Suprapubic skin (tissue), 4 donors: ENCODE measurements at places on chromosomes 11 and 22.
A peak's percentile ranks its signal among the peaks of the same experiment; 100 is the strongest.

DNA sequence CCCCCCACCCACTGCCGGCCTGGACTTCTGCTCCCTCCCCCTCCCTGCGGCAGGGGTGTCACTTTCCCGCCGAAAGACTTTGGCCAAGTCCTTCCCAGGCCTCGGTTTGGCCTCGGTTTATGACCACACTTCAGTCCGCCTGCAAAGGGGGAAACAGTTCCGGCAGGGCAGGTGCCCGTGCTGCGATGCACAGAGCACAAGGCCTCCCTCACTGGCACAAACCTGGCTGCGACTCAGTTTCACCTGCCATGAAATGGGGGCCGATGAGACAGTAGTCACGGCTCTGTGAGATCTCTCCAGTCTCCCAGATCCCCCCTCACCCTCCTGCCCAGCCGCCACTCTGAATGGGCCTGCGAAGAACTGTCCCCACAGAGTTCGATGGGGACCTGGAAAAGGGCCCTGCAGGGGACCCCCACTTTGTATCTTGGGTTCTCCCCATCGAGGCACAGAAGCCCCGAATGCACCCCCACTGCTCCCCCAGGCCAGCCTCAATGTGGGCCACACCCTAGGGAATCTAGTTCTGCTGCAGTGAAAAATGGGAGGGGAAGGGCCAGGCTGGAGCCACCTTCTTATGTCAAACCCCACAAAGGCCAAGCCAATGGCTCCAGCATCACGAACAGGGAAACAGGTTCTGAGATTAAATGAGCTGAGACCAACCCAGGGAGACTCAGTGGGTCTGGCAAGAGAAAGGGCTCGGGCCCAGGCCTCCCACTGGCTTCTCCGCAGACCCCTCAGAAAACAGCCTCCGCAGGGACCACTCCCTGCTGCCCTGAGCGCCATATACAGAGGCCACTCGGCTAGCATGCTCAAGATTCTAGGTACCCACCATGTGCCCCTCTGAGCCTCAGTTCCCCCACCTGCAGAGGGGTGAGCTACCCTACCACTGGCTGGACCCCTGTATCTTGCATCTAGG is 29.0 kb downstream of the ARVCF start:
- DNase-seq = no peak

DNA sequence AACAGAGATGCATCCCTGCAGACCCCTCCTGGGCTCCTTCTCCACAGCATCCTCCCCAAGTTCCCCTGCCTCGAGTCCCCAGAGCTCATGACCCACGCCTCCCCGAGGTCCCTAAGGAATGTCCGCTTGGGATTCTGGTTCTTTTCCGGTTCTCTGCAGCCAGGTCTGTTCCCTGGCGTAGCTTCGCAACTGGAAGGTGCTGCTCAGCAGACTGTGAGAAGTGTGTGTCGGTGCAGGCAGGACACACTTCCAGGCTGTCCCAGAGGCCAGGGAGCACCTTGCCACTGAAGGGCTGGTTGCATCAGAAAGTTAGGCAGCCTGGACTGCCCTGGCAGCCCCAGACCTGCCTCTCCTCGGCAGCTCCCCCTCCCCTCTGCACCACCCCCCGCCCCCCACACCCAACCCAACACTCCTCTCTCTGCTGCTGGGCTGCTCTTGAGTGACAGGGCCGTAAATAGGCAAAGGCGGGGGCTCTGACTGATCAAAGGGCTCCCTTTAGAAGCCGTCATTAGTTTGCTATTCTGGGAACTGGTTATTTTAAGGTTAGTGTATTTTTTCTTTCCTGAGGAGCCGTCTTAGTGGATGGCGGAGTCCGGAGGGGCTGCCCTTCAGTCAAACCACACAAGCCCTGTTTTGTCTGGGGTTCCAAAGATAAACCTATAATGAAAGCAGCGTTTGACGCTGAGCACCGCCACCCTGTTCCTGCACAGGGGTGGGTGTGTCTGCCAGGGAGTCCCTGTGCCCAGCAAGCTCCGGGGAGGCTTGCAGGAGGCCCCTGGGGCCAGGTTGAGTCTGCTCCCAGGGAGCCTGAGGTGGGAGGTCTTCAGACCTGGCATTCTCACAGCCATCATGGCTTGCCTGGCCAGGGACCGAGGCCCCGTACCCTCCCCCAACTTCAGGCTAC is 88.6 kb upstream of the KCNQ1OT1 start:
- DNase-seq = peak; percentile 62

DNA sequence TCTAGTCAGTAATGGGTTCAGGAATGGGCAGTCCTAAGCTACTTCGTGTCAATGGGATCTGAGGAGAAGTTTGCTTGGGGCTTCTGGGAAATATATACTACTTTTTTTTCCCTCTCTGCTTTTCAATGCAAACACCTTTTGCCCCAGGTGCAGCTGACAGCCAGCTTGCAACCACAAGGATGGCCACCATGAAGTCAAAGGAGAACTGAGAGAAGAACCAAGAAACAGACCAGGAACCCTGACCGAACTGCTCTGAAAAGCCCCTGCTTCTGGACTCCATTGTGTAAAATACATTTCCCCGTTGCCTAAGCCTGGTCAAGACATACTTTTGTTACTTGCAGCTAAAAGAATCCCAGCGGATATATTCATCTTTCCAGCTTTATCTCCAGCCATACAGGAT is 20.1 kb upstream of the CD44 start:
- no peak for DNase-seq

DNA sequence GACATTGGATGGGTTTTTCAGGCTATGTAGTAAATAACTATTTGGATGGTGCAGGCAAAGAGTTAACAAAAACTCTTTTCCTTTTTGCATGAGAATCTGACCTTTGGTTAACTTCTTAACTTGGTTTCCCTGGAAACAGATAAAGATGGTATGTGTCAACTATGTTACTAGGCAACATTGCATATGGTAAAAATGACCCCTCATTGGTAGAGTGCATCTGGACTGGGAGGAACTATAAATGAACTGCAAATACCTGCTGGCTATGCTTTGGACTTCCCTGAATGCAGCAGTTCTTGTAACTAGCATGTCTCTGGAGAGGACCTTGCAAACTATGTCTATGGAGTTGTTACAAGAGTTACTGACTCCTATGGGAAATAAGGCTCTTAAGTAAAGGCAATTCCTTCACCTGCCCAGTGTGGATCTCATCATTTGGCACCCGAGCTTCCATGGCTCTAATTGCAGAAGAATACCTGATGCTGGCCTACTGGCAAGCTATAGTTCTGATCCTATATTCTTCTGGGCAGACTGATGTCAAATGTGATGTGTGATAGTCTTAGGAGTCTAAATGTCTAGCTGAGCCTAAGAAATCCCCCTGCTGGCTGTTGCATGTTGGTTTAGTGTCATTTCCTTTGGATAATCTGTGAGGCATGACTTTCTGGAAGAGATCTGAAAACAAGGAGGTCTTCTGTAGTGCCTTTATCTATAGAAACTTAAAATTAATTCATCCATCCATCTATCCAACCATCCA is 126.7 kb upstream of the MTMR2 start:
- DNase-seq = no peak

DNA sequence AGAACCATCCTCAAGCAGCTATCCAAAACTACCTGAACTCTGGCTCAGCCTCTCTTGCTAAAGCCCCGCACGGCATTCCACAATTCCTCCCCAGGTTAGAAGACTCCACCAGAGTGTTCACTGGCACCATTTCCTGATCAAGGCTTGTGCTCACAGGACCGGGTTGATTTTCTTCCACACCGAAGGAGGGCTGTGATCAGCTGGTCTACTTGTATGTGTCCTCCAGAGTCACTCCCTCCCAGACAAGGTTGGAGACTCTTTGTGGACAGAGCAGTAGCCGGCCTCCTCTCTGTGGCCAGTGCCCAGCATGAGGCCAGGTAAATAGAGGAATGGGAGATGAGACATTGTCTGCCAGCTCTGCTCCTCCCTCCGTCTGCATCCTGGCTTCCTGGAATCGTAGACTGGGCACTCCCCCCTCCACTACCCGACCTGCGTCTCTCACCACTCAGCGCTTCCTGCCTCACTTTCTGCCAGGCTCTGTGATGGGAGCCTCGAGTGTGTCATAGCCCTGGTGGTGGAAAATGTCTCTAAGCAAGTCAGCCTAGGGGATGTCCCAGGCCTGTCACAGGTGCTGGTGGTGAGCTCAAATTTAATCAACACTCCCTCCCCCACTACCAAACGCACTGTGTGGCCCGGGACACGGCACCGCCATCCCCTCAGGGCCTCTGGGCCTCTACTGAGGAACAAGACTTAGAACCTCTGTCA is 12.5 kb upstream of the TMPRSS6 start:
- no peak for DNase-seq

DNA sequence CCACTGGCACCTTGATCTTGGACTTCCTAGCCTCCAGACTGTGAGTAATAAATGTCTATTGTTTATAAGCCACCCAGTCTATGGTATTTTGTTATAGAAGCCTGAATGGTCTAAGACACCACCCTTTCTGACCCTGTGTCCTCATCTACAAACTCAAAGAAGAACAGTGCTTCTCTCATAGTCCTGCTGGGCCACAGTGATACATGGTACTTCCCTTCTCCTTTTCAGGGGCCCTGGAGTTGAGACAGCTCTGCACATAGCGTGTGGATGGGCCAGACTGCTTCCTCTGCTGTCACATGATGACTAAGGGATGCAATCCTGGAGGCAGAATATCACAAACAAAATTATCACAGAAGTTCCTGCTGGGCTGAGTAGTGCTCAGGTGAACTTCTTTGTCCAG is 5.0 kb downstream of the KCNJ11 start:
- DNase-seq = no peak
